A549 treated with AZD2906 at 1 μM for 4 hours (cell line): ENCODE measurements at places on chromosomes 2 and 18. TPM values are rescaled to one million over a fixed set of nuclear protein-coding genes. Genes with fewer than 3 reads are reported as not detected.

The REG3A gene
- total RNA-seq = not detected in 5 replicates

The ADCYAP1 gene
- not detected in 5 replicates for total RNA-seq

The OTOS gene
- total RNA-seq = 0.20 TPM in 1 of 5 replicates, not detected in the others

The UPP2 gene
- not detected in 5 replicates for total RNA-seq

The SLC11A1 gene
- total RNA-seq = 0.16 to 0.21 TPM (median 0.17 TPM) in 5 replicates

The DNAH7 gene
- total RNA-seq = 0.66 to 1.6 TPM (median 0.91 TPM) in 5 replicates

The FSHR gene
- total RNA-seq = not detected in 5 replicates

The CHRND gene
- total RNA-seq = not detected in 5 replicates
